ENCODE measurements at places on chromosomes 4 and X. TPM values are rescaled to one million over a fixed set of nuclear protein-coding genes. Genes with fewer than 3 reads are reported as not detected.

- no peaks in the 10 kb centered on the region for H3K27me3 ChIP-seq
- H3K36me3 ChIP-seq, result no peaks in the 10 kb centered on the region
- DNase-seq, result no peak
- no peaks in the 10 kb centered on the region for H3K4me1 ChIP-seq
Measured at GRCh38 chr4:87739494-87739893, 59.9 kb upstream of the IBSP start.

- no peaks in the 10 kb centered on the region for H3K4me1 ChIP-seq
- no peak overlapping the region for H3K4me3 ChIP-seq
- no peak for DNase-seq
- H3K36me3 ChIP-seq, result no peaks in the 10 kb centered on the region
Measured at GRCh38 chr4:152920768-152921167, 15.4 kb upstream of the FHDC1 start.

GRCh38 chrX:117936118-117936517 is 180.5 kb downstream of the KLHL13 start:
- H3K4me1 ChIP-seq, result no peaks in the 10 kb centered on the region
- no peaks in the 10 kb centered on the region for H3K27me3 ChIP-seq
- no peak for DNase-seq
- H3K36me3 ChIP-seq, result no peaks in the 10 kb centered on the region

GRCh38 chr4:147560625-147561024 is 56.6 kb upstream of the TMEM184C start:
- H3K27ac ChIP-seq, result no peak overlapping the region
- H3K4me3 ChIP-seq, result no peak overlapping the region
- no peak for DNase-seq
- no peaks in the 10 kb centered on the region for H3K4me1 ChIP-seq

DNA sequence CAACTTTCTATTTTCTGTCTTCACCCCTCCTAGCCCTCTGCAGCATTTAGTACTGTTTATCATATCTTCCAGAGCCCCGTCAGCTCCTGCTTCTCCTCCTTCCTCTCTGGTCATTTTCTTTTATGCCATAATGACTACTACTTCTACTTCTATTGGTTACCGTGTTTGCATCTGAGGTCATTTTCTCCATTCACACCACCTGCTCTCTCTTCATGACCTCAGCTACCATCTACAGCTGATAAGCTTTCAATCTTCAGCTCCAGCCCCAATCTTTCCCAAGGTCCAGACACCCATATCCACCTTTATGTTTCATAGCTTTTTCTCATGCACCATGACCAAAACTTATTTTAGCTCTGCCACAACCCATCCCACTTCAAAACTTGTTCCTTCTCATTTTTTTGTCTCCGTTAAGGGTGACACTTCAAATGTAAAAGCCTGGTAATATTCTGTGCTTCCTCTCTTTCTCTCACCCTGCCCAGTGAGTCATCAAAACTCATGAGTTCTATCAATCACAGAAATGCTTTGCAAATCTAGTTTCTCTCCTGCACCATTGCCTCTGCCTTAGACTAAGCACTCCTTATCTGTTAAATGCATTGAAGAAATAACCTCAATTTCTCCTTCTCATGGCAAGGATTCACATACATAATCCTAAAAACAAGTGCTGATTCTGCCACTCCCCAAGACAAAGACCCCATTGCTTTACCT is 71.3 kb upstream of the IQCM start:
- H3K4me1 ChIP-seq, result no peaks in the 10 kb centered on the region
- H3K4me3 ChIP-seq, result no peak overlapping the region
- no peak overlapping the region for H3K27ac ChIP-seq
- H3K27me3 ChIP-seq, result no peaks in the 10 kb centered on the region
- no peak for DNase-seq

GRCh38 chrX:53284684-53285447 is 3.5 kb upstream of the IQSEC2 start:
- H3K27ac ChIP-seq, result no peak overlapping the region
- peak; percentile 57 for DNase-seq
- H3K4me1 ChIP-seq, result peaks cover 40% of the 10 kb centered on the region
- H3K4me3 ChIP-seq, result no peak overlapping the region

DNA sequence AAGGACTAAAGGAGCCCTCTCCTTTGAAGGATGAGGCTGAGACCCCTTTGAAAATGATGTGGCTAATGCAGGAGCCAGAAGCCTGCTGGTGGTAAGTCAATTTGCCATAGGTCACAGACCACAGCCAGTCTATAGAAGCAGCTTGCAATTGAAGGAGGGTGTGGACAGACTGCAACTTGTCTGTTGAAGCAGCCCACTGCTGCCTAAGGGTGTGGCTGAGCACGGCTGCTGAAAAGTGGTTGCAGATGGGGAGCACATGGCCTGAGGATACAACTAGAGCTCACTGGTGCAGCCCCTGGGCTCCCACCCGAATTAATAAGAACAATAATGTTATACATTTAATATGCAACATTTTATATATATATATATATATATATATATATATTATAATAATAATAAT is 11.4 kb upstream of the EXOC1L start:
- no peak overlapping the region for H3K4me3 ChIP-seq
- H3K4me1 ChIP-seq, result no peaks in the 10 kb centered on the region
- H3K27ac ChIP-seq, result no peak overlapping the region
- no peaks in the 10 kb centered on the region for H3K27me3 ChIP-seq
- no peak for DNase-seq

DNA sequence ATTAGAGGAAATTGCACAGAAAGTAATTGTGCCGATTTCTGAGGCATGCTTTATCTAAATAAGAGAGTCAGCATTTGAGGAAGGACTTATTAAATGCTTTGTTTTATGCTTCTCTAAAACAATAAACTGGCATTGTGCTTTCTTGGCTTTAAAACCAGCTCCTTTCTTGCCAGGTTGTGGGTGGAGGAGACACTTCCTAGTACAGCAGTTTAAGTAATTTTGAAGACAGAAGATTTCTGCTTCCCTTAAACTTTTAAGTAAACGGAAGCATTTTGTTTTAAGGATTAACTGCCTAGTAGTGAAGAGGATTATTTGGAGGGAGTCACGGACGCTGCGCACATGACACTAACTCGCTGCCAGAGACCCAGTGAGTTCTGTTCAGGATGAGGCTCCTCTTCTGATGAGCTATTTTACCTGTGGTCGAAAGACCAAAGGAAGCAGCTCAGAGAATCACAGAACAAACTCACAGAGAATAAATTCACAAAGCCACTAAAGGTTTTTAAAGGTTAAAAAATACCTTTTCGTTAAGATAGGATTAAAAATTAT is 169.5 kb downstream of the TLL1 start:
- H3K27me3 ChIP-seq, result no peaks in the 10 kb centered on the region
- no peak overlapping the region for H3K4me3 ChIP-seq
- no peaks in the 10 kb centered on the region for H3K4me1 ChIP-seq
- no peak overlapping the region for H3K27ac ChIP-seq

The ADH1B gene
- 312 TPM for total RNA-seq
